ENCODE measurements at places on chromosomes 6 and 20.

GRCh38 chr20:64049878-64050260 is 430 bp upstream of the SOX18 start:
- H3K36me3 ChIP-seq, result no peaks in the 10 kb centered on the region
- no peak overlapping the region for H3K27ac ChIP-seq
- no peak overlapping the region for H3K4me3 ChIP-seq
- DNase-seq, result no peak

DNA sequence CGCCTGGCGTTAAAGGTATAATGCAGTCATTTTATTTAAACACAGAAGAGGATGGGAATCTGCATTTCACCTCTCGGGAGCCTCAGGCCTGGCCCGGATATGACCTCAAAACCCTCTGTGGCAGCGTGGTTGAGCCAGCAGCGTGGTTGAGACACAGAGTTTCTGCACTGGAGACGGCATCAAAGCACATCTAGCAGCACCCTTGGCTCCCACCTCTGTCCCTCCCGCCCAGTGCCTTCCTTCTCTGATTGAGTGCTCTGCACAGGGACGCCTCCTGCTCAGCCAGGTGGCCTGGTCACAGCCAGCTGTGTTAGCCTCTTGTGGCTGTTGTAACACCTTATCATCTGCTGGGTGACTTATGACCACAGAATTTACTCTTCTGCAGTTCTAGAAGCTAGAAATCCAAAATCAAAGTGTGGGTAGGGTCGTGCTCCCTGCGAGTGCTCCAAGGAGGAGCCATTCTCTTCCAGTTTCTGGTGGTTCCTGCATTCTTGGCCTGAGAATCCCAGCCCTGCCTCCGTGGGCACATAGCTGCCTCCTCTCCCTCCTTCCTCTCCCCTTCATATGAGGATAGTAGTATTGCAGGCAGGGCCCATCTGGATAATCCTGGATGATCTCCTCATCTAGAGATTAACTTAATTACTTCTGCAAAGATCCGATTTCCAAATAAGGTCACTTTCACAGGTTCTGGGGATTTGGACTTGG is 156.7 kb downstream of the SYCP2 start:
- no peaks in the 10 kb centered on the region for H3K36me3 ChIP-seq
- H3K27me3 ChIP-seq, result no peaks in the 10 kb centered on the region
- peaks cover 13% of the 10 kb centered on the region for H3K4me1 ChIP-seq
- no peak for DNase-seq
- H3K27ac ChIP-seq, result no peak overlapping the region
- no peak overlapping the region for H3K4me3 ChIP-seq

DNA sequence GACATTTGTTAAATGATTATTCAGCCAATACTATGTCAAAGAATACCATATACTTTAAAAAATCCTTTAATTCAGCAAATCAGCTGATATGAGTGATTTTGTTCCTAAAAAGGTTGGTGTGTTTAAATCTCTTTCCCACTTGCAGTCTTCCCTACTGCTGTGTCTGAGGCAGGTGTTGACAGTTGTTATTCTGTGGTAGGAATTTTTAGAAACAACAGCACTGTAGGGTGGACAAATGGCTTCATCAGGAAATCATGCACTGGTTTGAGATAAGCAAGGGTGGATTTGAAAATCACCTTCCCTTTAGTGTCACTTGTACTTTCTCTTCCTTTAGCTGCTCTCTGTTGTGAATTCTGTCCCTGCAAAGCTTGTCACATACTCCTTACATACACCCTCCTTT is 213.7 kb upstream of the SGK1 start:
- H3K27ac ChIP-seq, result no peak overlapping the region
- no peaks in the 10 kb centered on the region for H3K27me3 ChIP-seq
- peaks cover 9% of the 10 kb centered on the region for H3K4me1 ChIP-seq
- no peak overlapping the region for H3K4me3 ChIP-seq
- H3K36me3 ChIP-seq, result no peaks in the 10 kb centered on the region

- H3K27me3 ChIP-seq, result no peaks in the 10 kb centered on the region
- H3K36me3 ChIP-seq, result no peaks in the 10 kb centered on the region
- no peak overlapping the region for H3K4me3 ChIP-seq
- H3K4me1 ChIP-seq, result no peaks in the 10 kb centered on the region
- H3K27ac ChIP-seq, result no peak overlapping the region
- DNase-seq, result no peak
These were observed 23.4 kb downstream of the DYNLT1 start for GRCh38 chr6:158620963-158621693.

DNA sequence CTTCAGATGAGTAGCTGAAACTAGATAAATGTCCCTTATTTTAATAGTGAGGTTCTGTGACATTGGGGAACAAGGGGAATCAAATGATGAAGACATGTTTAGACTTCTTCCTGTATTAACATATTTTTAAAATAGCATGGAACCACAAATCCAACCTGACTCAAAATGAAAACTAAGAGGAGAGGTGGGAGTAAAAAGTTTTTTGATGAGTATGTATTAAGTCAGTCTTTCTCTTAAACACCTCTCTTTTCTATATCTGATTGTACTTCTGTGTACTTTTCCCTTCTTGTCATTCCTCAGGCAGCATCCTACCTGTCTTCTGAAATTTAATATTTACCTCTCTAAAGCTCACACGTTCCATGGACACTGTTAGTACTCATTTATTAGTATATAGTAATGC is 8.7 kb upstream of the SDHAF4 start:
- H3K4me3 ChIP-seq, result no peak overlapping the region
- H3K27ac ChIP-seq, result no peak overlapping the region
- H3K36me3 ChIP-seq, result no peaks in the 10 kb centered on the region
- no peaks in the 10 kb centered on the region for H3K27me3 ChIP-seq
- no peak for DNase-seq
- H3K4me1 ChIP-seq, result no peaks in the 10 kb centered on the region

All from PC-3 (cell line).